NCI-H187 treated with DMSO at 0.1 percent for 48 hours (cell line): ENCODE measurements at places on chromosomes 1 and 21.

DNA sequence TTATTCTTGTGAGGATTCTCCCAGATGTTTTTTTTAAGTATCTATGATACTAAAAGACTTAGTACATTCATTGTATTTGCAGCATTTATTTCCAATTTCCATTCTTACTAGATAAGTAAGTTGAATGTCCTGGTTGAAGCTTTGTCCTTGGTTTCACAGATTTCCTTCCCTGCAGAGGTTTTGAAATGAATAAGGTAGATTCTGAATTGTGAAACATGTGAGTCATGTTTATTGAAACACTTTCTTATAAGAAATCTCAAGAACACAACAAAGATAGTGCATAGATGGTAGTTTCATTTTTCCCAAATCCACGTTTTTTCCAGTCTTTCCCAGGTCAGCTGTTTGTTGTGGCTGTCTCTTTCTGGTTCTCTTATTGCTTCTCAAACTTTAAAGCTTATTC, 24.8 kb downstream of the GABPA start:
- DNase-seq, result no peak

GRCh38 chr1:27314169-27314568, 7.8 kb upstream of the TMEM222 start:
- no peak for DNase-seq

DNA sequence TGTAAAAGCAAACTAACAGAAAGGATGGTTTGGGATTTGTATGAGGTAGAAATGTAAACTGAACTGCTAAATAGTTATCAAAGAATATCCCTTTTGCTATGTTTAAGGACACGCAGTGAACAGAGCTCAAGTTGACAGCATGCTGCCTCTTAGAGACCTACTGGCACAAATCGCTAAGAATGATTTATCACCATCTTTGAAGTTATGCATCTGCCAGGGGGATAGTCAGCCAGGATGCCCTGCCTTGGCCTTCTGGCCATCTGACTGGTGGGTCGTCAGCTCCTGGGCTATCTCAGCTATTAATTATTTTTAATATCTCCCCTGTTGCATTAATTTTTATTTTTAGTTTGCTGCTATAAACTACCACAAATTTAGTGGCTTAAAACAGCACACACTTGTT, 334.8 kb upstream of the KAZN start:
- DNase-seq, result no peak

DNA sequence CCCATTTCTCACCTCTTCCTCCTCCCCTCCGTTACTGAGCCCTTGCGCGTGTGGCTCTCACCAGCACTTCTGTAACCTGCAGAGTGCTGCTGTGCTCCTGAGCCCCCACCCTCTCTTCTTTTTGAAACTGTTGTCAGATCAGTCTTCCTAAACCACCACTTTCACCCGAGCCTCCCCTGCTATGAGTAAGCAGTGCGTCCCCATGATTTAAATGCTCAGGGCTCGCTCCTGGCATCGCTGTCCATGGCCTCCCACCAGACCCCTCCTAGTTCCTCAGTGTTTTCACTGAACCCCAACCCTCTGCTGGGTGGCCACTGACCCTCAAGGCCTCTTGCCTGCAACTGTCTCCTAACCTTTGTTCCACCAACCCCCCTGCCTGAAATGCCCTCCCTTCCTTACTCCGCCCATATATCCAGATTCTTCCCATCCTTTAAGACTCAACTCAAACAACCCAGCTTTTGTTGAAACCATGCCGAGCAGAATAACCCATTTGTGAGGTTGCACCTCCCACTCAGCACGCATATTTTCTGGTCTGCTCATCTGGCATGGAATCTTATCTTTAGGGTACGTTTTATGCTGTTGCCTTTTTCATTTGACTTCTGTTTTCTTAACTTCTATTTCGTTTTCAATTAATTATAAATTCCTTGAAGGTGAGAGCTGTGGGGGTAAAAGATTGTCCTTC, 64.5 kb upstream of the FAM3B start:
- DNase-seq, result no peak

GRCh38 chr21:39062196-39062595, 121.1 kb downstream of the PSMG1 start:
- no peak for DNase-seq

- peak; percentile 78 for DNase-seq
Observed at GRCh38 chr1:87399701-87400100, 71.0 kb downstream of the LMO4 start.

DNA sequence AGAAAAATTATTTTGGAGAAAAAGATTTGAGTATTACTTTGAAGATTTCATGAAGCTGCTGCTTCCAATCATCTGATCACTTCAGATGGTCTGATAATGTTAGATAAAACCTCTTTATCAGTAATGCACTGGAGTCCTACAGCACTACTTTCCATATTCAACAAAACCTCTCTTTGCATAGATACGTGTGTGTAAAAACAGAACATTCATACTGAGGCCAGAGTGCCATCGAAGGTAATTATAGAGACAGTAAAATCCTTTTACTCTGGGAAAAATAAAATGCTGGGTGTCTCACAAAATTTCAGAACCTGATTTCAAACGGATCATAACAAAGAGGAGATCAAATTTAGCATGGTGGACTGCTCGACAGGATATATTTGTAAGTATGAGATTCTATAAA, at the start of gene RGS13:
Gene RGS13, plus strand, starts transcription at position 209 of the 400 bp plus-strand sequence. CDS start 8,188 bp downstream, outside the sequence.
- no peak for DNase-seq

GRCh38 chr1:38615680-38616079, 243.9 kb downstream of the RRAGC start:
- no peak for DNase-seq

GRCh38 chr1:30914587-30914922, 6.0 kb upstream of the SDC3 start:
- no peak for DNase-seq

- DNase-seq, result no peak
Observed at GRCh38 chr1:94205639-94206038, 31.7 kb downstream of the ARHGAP29 start.

DNA sequence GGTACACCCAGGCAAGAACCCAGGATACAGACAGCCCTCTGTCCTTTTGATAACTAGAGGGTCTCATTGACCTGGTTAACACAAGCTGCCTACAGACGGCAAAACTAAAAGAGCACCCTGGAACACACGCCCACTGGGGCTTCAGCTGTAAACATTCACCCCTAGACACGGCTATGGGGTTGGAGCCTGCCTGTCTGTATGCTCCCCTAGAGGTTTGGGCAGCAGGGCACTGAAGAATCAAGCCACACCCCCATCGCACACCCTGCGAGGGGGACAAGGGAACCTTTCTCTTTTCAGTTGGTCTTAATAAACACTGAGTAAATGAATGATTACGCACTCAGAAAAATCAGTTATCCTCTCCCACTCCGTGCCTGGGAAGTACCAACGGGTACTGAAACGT, 35.5 kb downstream of the LRRC3 start:
- DNase-seq, result no peak

- no peak for DNase-seq
Observed at GRCh38 chr21:45487891-45488600, 54.2 kb downstream of the SLC19A1 start.

- DNase-seq, result no peak
Observed at GRCh38 chr1:152479792-152480595, 30.6 kb upstream of the LCE5A start.

DNA sequence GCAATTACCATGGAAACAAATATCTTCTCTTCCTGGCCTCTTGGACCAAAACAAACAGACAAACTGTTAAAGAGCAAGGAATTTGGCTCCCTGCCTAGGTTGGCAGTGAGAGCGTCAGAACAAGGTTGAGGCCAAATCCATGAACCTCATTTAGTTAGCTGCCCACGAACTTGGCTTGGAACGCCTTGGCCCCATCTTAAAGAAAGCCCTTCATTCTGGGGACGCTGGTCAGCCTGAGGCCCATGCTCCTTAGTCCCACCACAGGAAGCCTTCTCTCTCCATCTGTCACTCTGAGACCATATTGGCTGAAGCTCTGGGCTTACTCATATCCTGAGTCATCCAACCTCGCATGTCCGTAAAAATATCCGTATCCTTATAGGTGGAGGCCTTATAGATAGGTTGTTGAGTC, 62.4 kb upstream of the DIRAS3 start:
- DNase-seq, result no peak

GRCh38 chr1:901108-901859, 22.4 kb upstream of the SAMD11 start:
- no peak for DNase-seq

- no peak for DNase-seq
Observed at GRCh38 chr1:37793773-37794371, at the start of gene MANEAL. TSS of gene MANEAL (plus strand) at chr1:37793847. CDS start at chr1:37794183, 336 bp downstream.

GRCh38 chr21:16437586-16437985, 707.8 kb downstream of the USP25 start:
- no peak for DNase-seq

DNA sequence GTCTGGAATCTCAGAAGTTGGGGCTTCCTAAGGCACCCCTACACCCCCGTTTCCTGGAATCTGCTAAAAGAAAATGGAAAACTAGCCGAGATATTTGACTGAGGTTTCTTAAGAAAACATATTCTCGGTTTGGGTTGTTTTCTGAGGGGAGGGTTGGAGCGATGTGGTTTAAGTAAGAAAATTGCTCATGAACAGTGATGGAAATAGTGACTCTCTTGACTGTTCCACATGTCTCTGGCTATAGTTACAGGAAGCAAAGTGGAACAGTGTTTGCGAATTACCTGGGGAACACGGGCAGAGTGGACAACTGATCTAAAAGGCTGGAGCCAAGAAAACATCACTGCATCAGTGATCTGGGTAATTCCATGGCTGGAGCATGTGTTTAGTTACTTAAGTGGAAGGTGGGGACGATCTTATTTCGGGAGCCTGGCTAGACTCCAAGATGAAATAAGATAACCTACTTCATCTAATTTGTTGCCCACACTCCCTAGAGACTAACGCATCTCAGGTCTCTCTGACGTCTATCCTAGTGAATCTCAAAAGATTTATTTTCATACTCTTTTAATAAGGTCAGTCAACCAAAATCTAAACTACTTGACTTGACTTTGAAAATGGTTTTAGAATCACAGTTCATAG, 92.4 kb downstream of the KCNJ15 start:
- DNase-seq, result no peak

GRCh38 chr1:26102119-26102518, 9.5 kb upstream of the PDIK1L start:
- no peak for DNase-seq

DNA sequence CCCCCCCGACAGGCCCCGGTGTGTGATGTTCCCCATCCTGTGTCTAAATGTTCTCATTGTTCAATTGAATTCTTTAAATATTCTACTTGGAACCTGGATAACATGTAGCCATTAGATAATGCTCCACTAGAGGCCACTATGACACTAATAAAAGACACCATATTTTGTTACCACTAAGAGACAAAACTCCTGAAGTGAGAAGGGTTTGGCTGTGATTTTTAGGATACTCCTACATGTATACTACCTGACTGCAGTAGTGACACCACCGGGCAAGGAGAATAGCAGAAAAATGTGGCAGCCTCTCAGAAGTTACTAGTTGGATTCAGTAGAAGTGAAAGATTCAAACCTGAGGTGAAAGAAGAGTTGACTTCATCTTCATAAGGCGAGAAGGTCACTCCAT, 36.0 kb downstream of the F5 start:
- DNase-seq, result no peak

- DNase-seq, result no peak
Observed at GRCh38 chr1:190377991-190378390, 99.7 kb downstream of the BRINP3 start.

GRCh38 chr1:115908565-115909274, 67.6 kb upstream of the SLC22A15 start:
- DNase-seq, result no peak

GRCh38 chr1:19635646-19636045, 8.5 kb upstream of the NBL1 start:
- DNase-seq, result no peak

DNA sequence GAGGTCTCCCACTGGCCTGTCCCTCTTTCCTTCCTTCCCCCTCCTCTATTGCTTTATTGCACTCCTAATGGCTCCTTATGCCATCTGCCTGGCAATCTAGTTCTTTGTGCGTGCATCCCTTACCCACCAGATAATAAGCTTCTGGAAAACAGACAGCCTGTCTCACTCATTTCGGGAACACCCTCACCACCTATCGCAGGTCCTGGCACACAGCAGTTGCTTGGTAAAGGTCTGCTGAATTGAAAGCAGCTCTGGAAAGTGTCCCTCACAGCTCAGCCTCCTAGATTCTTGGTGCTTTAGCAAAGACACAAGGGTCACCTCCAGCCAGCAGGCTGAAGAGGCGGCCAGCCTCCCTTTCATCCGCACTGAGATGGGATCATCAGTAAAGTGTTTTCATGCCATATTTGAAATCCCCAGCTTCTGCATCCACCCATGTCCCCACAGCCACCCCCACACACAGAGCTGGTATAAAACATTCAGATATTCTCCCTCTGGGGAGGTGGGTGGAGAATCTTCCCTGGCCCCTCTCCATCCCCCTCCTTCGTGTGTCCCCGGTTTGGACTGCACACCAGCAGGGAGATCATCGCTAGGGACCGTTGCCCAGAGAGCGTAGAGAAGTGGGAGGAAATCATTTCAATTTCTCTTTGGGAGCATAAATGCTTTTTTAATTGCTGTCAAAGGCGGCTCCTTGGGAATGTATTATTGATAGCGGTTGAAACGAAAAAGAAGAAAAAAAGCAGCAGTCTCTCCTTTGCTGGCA, 29.1 kb upstream of the ATP2B4 start:
- DNase-seq, result no peak

- no peak for DNase-seq
Observed at GRCh38 chr1:42442662-42443061, 13.2 kb downstream of the ZMYND12 start.

- no peak for DNase-seq
Observed at GRCh38 chr1:236568285-236568894, 35.9 kb downstream of the HEATR1 start.

GRCh38 chr21:37073417-37074196, 553 bp downstream of the TTC3 start:
- no peak for DNase-seq
